ENCODE measurements at places on chromosomes 1 and 21.
A peak's percentile ranks its signal among the peaks of the same experiment; 100 is the strongest.

GRCh38 chr1:199302554-199302953 lies 663.7 kb downstream of the PTPRC start:
- DNase-seq: no peak

DNA sequence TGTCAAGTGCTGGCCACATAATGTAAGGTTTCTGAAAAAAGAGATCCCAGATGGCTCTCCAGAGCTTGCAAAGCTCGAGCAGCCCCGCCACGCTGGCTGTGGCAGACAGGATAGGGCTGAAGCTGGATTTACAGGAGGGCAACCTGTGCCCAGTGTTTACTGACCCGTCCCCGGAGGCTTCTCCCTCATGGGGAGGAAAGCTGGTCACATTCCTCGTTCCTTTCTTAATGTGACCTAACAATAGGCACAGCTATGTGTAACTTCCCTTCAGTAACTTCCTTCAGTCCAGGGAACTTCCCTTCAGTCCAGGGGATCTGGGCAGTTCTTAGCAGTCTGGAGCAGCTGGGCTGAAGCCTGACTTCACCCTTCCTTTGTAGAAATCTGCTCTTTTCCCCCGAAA lies 7.7 kb downstream of the SLFNL1 start:
- DNase-seq: no peak

GRCh38 chr21:35482933-35483662 lies 434.0 kb upstream of the RUNX1 start:
- peak; percentile 86 for DNase-seq

GRCh38 chr21:43813656-43813980 lies 24.2 kb downstream of the RRP1 start:
- DNase-seq: no peak

GRCh38 chr1:80413969-80414368 lies 1386.8 kb upstream of the ADGRL2 start:
- no peak for DNase-seq

DNA sequence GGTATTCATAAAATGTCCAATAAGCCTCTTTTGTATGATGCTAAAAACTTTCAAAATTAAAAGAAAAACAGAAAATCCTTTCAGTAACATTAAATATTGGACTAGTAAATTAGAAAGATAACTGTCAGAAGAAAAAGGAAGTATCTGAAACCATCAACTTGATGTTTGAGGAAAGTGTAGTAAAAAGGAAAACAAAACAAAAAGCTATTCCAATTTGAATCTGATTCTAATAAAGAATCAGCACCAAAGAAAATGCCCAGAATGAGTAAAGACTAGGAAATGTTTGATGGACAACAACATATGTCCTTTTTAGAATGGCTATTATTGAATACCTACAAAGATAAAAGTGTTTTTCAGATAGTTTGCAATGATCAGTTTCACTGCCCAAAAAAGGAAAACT lies 79.9 kb upstream of the RBM34 start:
- DNase-seq: no peak

GRCh38 chr1:19360016-19360415 lies 47.9 kb downstream of the SLC66A1 start:
- DNase-seq: no peak

DNA sequence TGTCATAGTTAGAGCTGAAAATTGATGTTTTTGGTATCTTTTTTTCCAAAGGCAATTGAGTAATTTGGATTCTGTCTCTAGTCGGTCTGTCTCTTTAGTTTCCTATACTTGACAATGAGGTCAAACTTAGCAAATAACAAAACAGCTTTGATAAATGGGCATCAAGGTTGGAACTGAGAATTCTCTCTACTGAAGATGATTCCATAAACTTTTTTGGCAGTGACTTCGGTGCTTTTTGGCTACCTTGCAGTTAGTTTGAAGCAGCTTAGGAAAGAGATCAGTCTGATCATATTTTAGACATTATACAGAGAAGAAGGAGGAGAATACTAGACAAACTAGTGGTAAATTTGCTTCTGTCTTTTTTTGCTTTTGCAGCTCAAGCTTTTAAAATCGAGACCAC lies 559 bp downstream of the VCAM1 start:
- DNase-seq: no peak

DNA sequence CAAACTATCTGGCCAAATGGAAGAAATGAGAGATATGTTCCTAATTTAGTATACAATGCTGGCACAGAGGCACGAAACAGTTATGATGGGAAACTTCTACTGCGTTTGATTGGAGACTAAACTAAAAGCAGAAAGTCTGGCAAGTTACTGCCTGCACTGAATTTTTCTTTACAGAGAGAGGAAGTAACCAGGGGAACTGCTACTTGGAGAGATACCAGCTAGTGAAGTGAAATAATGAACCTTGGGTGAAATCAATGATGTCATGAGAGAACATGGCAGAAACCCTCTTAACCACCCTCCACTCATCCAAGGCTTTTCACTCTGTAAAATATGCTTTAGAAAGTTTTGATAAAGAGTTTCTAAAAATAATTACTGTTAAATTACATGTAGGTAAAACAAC lies 29.3 kb downstream of the NIBAN1 start:
- DNase-seq: no peak

DNA sequence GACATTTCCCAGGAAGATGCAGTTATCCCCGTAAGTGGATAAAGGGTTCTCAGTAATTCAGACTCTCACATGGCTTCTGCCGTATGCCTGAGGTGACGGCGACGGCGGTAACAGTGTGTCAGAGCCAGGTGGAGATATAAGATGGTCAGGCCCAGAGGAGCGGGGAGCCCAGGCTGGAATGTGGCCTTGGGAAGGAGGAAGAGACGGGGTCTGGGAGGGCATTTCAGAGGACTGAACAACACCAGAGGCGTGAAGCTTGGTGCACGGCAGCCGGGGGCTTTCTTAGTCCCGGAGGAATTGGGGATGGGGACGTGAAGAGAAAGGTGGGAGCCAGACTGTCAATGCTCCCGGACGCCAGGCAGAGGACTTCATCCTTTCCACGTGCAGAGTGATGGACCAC lies 1.0 kb downstream of the RER1 start:
- no peak for DNase-seq

GRCh38 chr1:101216623-101217022 lies 20.2 kb upstream of the S1PR1 start:
- DNase-seq: no peak

DNA sequence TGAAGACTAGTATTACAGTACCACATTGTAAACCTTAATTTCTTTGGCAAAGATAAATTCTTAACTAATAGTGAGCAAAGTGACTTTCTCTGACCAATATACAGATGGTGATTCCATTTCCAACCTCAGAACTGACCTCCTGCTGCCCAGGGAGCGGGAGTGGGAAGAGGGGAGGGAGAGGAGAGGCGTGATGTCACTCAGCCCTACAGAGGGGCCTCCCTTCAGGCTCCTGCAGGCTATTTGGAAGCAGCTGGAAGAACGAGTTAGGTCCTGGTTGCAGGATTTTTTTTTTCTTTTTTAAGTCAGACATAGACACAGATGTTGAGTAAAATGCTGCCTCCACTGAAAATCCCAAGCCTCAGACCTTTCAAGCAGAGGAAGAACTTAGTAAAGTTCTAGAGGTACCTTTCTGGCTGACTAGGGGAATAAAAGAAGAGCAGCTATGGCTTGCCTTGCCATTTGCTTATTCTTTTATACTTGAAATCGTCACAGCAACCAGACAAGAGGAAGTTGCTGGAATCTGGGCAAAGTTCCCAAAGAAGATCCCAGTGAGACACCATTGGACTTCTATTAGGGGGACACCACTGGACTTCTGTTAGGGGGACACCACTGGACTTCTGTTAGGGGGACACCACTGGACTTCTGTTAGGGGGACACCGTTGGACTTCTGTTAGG lies 54.5 kb downstream of the EXO1 start:
- DNase-seq: no peak

- no peak for DNase-seq
These were observed 24.3 kb upstream of the NBL1 start for GRCh38 chr1:19619697-19620384.

- peak; percentile 32 for DNase-seq
These were observed 1695.3 kb downstream of the BRINP3 start for GRCh38 chr1:188782220-188782841.

DNA sequence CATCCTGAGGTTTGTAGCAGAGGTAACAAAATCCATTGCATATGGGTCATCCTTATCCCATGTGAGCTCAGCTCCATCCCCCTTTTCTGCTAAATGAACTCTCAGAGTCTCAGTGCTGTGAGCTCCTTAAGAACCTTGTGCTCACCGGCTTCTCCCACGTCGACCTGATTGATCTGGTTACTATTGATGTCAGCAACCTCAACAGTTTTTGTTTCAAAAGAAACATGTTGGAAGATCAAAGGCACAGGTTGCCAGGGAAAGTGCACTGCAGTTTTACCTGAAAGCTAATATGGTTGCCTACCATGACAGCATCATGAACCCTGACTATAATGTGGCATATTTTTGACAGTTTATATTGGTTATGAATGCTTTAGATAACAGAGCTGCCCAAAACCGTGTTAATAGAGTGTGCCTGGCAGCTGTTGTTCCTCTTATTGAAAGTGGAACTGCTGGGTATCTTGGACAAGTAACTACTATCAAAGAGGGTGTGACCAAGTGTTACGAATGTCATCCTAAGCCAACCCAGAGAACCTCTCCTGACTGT lies 131.4 kb downstream of the HS2ST1 start:
- DNase-seq: no peak

- DNase-seq: no peak
These were observed 26.5 kb downstream of the IGFN1 start for GRCh38 chr1:201217146-201217545.

GRCh38 chr1:173205146-173206051 lies 1.7 kb downstream of the TNFSF4 start:
- DNase-seq: no peak

DNA sequence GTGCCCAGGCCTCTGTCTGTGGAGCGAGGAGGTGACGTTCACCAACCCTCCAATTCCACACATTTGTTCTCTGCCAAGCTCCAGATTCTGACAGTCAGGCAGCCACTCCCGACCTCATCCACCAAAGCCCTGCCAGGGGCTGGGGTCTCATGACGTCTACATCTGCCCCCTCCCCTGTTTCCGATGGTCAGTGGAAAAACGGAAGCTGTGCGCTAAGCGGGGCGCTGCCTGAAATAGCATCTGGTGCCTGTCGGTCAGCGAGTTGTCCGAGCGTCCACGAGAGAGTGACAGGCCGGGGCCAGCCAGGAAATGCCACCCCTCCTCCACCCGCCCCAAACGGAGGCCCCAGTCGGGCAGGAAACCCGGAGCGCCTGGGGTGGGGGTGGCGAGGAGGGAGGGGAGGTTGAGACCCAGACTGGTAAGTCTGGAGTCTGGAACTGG lies 3.2 kb upstream of the TAL1 start:
- no peak for DNase-seq

All from erythroblast (primary cell).